Globus pallidus (tissue), 1 donor: ENCODE measurements at places on chromosomes 1 and 21.
A peak's percentile ranks its signal among the peaks of the same experiment; 100 is the strongest.

DNA sequence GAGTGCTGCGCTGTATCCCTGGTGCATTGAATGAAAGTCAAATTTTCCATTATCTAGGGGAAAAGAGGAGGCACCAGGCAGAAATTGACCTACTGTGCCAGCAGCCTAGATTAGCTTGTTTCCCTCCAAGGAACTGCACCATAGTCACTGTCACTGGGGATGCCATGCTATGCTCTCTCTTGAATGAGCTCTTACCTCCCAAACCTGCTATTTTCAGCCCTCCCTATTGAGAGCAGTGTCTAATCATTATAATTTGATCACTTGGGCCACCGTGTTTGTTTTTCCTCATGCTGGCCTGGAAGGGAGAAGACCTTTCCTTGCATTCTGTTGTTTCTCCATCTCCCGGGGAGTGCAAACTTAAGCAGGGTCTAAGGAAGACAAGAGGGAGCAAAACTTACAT lies 492.9 kb downstream of the SIPA1L2 start:
- DNase-seq = no peak

GRCh38 chr1:159076438-159077119 lies at the start of gene AIM2:
TSS of gene AIM2 (minus strand) at chr1:159076766. CDS start at chr1:159073499, 3,267 bp downstream.
- DNase-seq = no peak

DNA sequence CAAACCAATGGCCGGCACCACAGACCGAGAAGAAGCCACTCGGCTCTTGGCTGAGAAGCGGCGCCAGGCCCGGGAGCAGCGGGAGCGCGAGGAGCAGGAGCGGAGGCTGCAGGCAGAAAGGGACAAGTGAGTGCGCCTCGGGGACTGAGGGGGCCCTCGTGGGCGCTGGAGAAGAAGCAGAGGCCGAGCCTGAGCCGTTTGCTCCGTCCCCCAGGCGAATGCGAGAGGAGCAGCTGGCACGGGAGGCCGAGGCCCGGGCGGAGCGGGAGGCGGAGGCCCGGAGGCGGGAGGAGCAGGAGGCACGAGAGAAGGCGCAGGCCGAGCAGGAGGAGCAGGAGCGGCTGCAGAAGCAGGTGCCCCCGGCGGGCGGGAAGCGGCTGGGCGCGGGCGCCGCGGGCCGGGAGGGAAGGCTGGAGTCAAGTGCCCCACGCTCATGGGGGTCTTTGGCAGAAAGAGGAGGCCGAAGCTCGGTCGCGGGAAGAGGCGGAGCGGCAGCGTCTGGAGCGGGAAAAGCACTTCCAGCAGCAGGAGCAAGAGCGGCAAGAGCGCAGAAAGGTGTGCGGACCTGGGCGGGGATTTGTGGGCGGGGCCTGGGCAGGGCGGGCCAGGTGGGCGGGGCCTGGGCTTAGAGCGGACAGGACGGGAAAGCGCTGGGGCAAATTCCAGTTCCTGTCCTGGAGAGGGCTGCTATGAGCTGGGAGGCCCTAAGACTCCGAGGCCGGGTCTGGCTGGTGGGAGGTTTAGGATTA lies 22.7 kb downstream of the MAP7D1 start:
- DNase-seq = no peak

- DNase-seq = no peak
Measured at GRCh38 chr21:33562389-33562788, 19.6 kb downstream of the SON start.

DNA sequence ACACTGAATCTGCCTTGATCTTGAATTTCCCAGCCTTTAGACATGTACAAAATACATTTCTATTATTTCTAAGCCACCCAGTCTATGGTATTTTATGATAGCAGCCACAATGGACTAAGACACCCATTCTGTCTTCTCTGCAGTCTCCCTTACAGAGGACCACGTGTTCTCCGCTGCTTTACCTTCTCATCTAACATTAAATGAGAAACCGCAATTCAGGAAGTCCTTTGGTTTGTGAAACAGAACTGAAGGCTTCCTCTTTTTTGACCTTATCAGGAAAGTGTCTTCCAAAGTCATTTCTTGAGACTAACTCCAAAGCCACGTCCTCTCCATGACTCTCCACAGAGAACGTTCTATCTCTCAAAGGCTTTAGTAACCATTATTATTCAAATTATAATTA lies 560.1 kb downstream of the OMA1 start:
- DNase-seq = peak; percentile 21

GRCh38 chr21:21241391-21241790 lies 243.2 kb downstream of the NCAM2 start:
- DNase-seq = no peak

DNA sequence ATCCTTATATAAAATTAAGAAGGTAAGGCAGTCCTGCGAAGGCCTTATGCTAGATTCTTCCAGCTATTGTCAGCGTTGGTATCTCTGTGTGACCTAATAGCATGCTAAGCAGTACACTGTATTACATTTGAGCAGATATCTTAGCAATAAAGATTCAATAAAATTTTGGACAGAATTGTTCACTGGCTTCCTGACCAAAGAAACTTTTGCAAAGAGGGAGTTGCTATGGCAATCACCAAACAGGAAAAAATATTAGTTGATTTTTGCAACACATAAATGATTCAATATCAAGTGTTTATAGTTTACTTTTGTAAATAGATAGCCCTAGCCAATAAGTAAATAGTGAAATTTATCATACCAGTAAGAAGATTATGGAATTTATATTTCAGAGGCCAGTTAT lies 31.0 kb upstream of the PLEKHO1 start:
- DNase-seq = no peak

- no peak for DNase-seq
Measured at GRCh38 chr1:44314452-44314851, 40.6 kb downstream of the ERI3 start.

DNA sequence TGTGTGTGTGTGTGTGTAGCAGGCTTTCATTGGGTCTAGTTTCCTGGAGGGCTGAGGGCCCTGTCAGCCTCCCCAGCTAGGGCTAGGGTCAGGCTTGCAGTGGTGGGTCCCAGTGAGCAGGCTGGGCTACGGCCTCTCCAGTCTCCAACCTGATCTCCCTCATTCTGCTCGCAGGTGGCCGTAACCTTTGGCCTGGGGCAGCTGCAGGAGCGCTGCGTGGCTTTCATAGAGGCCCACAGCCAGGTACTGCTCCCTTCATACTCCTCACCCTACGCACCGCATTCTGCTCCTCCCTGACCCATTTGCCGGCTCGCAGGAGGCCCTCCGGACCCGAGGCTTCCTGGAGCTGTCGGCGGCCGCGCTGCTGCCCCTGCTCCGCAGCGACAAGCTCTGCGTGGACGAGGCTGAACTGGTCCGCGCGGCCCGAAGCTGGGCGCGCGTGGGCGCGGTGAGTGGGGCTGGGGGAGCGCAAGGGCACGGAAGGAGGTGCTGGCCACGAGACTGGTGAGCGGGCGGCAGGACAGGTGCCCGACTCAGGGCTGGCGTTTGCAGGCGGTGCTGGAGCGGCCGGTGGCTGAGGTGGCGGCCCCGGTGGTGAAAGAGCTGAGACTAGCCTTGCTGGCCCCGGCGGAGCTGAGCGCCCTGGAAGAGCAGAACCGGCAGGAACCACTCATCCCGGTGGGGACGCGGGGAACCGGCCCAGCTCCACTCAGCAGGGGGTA lies 4.7 kb downstream of the BTBD19 start:
- DNase-seq = no peak

DNA sequence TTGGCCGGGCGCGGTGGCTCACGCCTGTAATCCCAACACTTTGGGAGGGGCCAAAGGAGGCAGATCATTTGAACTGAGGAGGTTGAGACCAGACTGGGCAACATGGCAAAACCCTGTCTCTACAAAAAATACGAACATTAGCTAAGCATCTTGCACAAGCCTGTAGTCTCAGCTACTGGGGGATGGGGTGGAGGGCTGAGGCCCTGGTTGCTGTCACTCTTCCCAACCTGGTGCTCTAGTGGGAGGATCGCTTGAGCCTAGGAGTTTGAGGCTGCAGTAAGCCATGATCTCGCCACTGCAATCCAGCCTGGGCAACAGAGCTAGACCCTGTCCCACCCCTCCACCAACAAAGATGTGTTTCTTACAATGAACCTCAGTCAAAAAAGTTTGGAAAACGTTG lies 2.8 kb downstream of the PHGDH start:
- peak; percentile 27 for DNase-seq

- DNase-seq = no peak
Measured at GRCh38 chr1:56532350-56532683, 47.0 kb downstream of the PLPP3 start.

DNA sequence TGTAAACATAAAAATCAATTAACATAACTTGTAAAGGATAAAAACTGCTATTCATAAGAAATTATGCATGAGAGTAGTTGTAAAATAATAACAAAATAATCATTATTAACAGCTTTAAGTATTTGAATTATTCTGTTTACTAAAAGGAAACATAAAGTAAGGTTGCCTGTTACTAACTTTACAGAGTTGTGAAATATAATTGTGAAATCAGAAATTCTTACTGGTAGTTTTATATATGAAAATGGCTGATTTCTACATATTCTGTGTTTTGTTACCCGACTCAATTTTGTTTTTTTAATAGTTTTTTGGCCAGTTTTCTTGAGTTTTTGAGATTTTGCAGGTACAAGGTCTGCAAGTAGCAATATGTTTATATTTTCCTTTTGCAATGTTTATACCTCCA lies 27.8 kb downstream of the FNBP1L start:
- no peak for DNase-seq

- no peak for DNase-seq
Measured at GRCh38 chr1:7398982-7399381, 372.1 kb upstream of the VAMP3 start.

DNA sequence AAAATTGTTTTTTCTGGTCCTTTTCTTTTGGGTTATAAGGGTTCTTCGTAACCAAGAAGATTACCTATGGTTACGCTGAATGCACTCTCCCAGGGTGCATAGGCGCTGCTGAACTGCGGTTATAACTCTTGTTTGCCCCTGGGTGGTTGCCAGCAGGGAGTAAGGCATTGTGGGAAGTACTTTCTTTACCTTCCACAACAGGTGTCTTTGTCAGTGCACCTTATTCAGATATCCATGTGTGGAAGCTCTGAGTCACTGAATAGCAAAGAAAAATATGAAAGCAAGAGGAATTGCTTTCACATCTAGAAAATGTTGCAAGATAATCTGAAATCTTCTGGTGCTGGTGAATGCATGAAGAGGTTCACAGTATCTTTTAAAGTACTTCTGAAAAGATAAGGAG lies 124.4 kb upstream of the CACYBP start:
- DNase-seq = no peak

DNA sequence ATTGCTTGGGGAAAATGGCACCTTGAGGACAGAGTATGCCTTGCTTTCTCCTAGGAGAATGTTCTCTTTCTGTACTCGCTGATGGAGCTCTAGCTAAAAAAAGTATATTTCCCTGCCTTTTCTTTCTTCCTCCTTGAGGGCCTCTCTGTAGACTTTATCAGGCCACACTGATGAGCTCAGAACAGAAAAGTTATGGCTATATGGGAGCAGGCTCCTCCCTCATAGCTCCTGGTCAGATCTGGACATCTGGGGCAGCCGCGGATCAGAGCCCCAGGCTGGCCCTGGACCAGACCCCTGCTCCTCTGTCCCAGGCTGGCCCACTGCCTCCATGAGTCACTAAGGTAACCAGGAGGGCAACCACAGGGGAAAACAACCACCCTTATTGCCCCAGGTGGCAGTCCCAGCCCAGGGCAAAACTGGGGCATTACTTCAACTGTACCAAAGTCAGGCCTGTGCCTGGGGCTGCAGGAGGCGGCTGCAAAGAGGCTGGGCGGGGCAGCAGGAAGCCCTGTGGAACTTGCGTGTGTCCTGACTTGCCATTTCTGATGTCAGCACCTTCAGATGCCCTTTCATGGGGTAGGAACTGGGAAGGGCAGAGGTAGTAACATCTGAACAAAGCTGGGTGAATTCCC lies 26.3 kb upstream of the ZNF648 start:
- DNase-seq = no peak

GRCh38 chr21:34892209-34892608 lies 156.9 kb downstream of the RUNX1 start:
- no peak for DNase-seq

GRCh38 chr1:184194236-184194635 lies 142.7 kb downstream of the TSEN15 start:
- no peak for DNase-seq

- DNase-seq = no peak
Measured at GRCh38 chr1:196393742-196394141, 214.5 kb downstream of the KCNT2 start.

GRCh38 chr1:162502077-162502476 lies 4.5 kb downstream of the UHMK1 start:
- DNase-seq = no peak

GRCh38 chr1:28761189-28761588 lies 24.4 kb downstream of the YTHDF2 start:
- DNase-seq = no peak

- no peak for DNase-seq
Measured at GRCh38 chr1:167503626-167504466, 14.5 kb downstream of the CD247 start.

- no peak for DNase-seq
Measured at GRCh38 chr1:237736372-237737029, 154.2 kb downstream of the ZP4 start.

DNA sequence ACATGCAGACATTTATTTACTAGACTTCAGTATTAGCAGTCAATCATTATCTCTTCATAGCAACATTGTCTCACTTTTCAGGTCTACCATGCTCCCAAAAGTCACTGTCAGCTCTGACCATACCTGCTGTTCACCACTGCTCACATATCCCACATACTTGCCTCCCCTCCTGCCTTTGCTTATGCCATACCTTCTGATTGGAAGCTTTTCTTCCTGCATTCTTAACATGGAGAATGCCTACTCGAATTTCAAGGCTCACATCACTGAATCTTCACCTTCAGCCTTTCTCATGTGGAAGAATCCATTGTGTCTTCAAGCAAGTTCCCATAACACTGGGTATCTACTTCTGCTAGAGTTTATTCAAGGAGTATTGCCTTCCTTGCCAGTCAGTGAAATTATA lies 135.4 kb downstream of the NTNG1 start:
- no peak for DNase-seq

GRCh38 chr1:41573785-41574713 lies 89.6 kb upstream of the EDN2 start:
- peak; percentile 88 for DNase-seq

GRCh38 chr1:212118167-212118871 lies 82.8 kb downstream of the DTL start:
- DNase-seq = no peak

DNA sequence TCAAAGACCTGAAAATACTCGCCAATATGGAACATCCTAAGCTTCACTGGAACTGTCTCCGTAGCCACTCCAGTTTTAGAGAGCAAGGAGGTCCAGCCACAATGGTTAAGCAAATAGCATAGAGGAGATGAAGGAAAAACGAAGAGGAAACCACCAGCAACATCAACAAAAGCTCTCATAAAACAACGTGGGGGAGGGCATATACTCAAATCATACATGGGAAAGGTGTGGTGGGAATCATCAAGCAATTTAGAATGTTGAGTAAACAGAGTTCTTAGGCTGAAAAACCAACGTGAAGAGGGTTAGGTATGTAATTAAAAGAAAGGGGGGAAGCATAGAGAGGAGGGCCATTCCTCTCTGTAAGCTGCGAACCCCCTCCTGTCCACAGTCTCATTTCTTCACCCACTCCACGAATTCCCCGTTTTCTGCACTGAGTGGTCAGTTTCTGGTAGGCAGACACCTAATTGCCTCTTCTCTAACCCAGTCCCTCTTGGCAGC lies 1.0 kb downstream of the TMEM59 start:
- DNase-seq = no peak
